ENCODE measurements at places on chromosomes 7 and 10.

GRCh38 chr10:571688-572451 lies 117.6 kb downstream of the DIP2C start:
- no peak for DNase-seq

GRCh38 chr10:61406736-61407135 lies 46.4 kb downstream of the TMEM26 start:
- no peak for DNase-seq

DNA sequence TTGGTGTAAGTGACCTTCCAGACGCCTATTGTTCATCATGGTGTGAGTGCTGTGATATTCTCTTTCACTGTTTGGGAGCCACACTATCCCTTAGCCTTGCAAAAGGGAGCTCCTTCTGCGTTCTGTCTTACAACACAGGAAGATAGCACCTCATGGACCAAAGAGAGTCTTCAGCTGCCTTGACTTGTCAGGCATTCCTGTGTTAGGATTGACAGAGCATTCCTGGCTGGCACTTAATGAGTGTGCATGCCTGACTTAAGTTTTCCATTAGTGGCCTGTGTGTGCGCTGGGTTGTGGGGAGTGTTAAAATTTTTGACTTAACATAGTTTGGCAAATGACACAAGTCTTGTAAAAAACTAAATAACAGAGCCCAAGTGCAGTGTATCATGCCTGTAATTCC lies 21.9 kb upstream of the MSRB2 start:
- no peak for DNase-seq

GRCh38 chr7:156666368-156667109 lies 26.0 kb downstream of the RNF32 start:
- no peak for DNase-seq

- no peak for DNase-seq
Observed at GRCh38 chr10:131175891-131176290, 135.6 kb downstream of the TCERG1L start.

DNA sequence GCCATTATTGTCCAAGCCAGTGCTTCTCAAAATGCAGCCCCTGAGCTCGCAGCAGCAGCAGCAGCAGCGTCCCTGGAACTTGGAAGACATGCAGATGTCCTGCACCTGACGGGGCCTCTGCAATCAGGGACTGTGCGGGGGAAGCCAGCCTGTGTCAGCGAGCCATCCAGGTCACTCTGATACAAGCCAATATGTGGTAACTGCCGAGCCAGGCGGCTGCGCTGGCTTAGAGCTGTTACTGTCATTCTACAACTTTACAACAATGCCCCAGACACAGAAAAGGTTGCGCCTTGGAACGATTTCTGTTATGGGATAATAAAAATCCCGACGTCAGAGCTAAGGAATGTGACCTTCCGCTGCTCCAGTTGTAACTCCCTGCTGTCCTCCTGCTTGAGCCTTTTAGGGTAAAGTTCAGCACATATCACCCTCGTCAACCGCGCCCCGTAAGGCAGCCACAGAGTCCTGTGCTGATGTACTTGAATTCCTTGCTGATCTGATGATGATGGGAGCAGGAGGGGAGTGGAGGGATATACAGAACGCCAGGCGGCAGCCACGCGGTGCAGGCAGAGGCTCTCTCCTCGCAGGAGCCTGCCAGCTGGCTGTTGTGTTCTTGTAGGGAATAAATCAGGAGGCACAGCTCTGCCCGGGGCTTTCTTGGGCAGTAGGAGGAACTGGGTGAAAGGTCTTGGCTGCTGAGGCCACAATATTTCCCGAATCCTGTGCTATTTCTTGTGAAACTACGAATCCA lies 20.0 kb upstream of the CRYGN start:
- no peak for DNase-seq

- DNase-seq = no peak
Observed at GRCh38 chr10:4784667-4785333, 41.2 kb upstream of the AKR1E2 start.

DNA sequence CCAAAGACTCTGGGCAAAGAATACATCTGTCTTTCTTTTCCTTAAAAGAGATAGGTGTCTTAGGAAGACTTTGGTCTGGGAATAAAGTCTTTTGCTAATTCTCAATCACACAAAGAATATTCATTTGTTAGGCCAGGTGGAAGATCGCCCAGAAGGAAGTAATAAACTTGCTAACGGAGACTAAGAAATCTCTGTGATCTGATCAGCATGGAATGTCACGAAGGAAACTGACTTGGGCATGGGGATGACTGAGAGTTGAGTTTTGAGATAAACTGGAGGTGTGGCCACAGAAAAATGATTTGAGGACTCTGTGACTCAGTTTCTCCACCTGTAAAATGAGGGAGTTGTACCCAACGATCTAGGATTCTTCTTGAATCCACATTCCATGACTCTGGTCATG lies 161.1 kb upstream of the SVIL start:
- no peak for DNase-seq

GRCh38 chr7:25994433-25994994 lies 157.5 kb upstream of the NFE2L3 start:
- no peak for DNase-seq

- DNase-seq = no peak
Observed at GRCh38 chr10:127992376-127992775, 85.5 kb downstream of the PTPRE start.

DNA sequence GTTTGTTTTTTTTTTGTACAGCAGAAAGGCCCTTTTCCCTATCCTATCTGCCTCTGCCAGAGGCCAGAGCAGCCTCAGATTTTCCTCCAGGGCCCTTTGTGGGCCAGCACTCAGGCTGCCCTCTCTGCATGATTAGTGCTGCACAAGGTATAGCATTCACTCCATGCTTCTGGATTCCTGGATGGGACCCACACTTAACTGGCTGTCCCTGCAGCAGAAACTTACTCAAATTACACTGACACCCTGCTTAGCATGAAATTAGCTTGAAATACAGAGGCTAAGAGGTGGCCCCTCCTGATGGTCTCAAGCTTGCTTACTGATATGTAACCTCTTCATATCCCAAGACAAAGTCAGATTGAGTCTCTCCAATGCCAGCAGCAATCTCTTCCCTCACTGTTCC lies 239.3 kb downstream of the SORCS1 start:
- no peak for DNase-seq

- DNase-seq = no peak
Observed at GRCh38 chr10:103166523-103166922, 26.5 kb downstream of the NT5C2 start.

- no peak for DNase-seq
Observed at GRCh38 chr10:107826171-107826570, 661.7 kb upstream of the SORCS1 start.

DNA sequence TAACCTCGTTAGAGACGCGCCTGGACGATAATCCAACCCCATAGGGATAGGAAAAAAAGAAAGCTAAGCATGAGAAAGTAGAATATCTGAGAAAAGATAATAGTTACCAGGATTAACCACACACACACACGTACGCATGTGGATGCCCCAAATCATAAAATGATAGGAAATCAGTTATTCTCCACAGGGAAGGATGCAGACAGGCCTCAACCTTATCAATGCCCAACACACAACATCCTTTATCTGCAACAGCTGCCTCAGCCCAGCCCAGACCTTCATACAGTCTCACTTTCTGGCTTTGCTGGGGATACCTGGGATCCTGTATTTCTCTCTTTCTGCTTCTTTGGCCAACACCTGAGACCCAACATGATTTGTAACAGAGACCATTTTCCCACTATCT lies 123.0 kb downstream of the NOC3L start:
- no peak for DNase-seq

DNA sequence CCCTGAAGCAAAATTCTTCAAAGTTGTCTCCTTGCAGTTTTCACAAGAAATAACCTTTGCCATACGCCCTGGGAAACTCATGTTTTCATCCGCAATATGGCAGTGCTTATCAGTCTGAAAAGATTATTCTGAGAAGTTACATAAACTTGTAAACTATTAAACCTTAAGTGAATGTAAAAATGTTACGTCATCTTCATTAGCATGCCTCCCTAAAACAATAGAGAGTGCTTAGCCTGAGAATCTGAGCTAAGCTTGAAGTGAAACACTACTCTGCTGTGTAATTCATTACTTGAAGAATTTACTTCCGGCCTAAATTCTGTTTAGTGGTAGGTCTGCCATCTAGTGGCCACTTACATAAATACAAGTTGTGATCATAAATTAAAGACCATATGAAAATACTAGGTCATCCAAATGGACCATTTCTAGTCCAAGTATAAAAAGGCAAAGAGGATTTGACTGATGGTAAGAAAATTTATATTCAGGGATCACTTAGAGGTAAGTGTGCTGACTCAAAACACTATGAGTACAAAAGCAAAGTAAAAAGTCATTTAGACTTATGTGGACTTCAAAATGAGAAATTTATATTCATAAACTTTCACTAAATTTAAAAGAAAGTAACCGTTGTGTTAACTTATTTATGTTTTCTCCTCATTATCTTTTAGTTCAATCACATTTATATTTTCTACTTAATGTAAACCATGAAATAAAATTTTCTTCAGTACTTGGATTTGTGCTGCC lies 745.1 kb upstream of the LRRTM3 start:
- DNase-seq = no peak

GRCh38 chr7:22082886-22083703 lies 137.4 kb upstream of the CDCA7L start:
- peak; percentile 91 for DNase-seq

GRCh38 chr7:132635127-132635526 lies 58.9 kb upstream of the PLXNA4 start:
- DNase-seq = no peak

- DNase-seq = no peak
Observed at GRCh38 chr10:61470740-61471139, 17.6 kb upstream of the TMEM26 start.

DNA sequence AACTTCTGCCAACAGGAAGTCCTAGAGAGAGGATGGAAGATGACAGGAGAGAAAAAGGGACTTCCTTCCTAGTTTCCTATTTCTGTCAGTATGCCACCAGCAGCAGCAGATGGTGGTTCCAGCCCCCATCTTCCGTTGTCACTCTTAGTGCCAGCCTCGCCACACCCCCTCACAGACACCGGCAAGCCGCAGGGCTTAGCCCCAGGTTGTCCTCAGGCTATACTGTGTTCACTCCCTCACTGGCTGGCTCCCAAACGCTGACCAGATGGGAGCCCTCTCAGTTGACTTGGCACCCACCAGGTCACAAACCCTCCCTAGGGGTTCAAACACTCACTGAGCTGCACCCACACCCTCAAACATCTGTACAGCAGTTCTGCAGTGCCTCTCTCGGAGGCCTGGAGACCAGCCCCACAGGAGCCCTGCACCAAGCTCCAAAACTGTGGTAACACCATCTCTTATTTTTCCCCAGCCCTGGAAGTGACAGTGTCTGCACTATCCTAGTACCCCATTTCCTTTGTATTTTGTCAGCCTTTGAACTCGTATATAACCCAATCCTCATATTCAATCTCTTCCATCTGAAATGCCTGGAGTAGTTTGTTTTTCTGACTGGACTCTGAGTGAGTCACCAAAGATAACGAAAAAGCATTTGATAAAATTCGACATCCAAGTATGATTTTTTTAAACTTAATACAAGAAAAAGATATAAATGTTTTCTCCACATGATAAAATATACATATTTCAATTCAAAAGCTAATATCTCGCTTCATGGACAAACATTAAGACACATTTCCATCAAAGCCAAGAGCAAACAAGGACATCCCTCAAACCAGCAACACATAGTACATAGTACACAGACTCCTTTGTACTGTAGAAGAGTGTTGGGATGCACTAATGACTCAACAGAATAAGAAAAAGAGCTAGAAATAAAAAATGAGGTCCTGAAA lies 34.5 kb downstream of the SMURF1 start:
- DNase-seq = no peak

- DNase-seq = peak; percentile 27
Observed at GRCh38 chr10:96651998-96652431, 65.2 kb upstream of the TM9SF3 start.

DNA sequence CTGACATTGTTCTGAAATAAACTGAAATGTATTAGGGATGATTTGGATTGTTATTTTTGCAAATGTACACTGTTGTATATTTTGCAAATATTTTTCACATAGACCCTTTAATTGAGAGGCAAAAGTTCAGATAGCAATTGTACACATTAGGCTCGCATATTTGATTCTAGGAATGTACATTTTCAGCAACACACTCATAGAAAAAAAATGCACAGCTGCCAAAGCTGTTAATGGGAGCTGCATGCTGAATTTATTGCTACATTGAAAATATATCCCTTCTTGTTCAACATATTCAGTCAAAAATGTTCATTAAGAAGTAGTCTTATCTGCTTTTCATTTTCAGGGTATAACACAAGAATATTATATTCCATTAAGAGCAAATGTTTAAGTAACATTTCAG lies 512.9 kb downstream of the ATRNL1 start:
- no peak for DNase-seq

DNA sequence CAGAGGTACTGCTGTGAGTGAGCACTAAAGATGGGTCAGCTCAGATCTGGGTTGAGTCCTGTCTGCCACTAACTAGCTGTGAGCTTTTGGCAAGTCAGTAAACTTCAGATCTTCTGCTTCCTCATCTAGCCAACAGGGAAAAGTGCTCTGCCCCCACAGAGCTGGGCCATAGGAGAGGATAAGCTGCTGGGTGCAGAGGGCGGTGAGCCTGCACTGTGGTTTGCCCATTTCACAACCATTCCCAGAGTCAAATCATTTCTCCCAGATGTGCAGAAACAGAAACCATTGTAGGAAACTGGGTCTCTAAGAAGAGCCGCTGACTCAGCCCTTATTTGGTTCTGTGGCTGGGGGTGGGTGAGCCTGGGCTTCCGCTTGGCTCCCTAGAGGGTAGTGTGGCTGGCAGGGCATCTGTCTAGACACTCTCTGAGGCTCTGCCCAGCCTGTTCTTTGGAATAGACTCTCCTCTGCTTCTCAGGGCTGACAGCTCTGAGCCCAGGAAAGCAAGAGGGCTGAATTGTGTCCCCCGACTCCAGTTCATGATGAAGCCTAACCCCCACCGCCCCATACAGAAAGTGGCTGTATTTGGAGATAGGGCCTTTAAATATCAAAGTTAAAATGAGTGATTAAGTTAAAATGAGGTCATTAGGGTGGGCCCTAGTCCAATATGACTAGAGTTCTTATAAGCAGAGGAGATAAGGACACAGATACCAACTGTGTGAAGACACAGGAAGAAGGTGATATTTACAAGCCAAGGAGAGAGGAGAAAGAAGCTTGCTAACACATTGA lies 29.5 kb upstream of the ARHGAP22 start:
- no peak for DNase-seq

- no peak for DNase-seq
Observed at GRCh38 chr10:79938728-79939406, 10.0 kb downstream of the SFTPD start.

- no peak for DNase-seq
Observed at GRCh38 chr10:21759232-21759631, 225.2 kb downstream of the MLLT10 start.

Data from stimulated activated CD4-positive, alpha-beta T cell treated with anti-CD3 and anti-CD28 coated beads, Interleukin-2, amount 100 ng/mL, for 24 hours (primary cell).